ENCODE measurements at places on chromosomes 11 and 22.
A peak's percentile ranks its signal among the peaks of the same experiment; 100 is the strongest.

- no peak for DNase-seq
Measured at GRCh38 chr11:31652528-31652927, 143.0 kb downstream of the ELP4 start.

DNA sequence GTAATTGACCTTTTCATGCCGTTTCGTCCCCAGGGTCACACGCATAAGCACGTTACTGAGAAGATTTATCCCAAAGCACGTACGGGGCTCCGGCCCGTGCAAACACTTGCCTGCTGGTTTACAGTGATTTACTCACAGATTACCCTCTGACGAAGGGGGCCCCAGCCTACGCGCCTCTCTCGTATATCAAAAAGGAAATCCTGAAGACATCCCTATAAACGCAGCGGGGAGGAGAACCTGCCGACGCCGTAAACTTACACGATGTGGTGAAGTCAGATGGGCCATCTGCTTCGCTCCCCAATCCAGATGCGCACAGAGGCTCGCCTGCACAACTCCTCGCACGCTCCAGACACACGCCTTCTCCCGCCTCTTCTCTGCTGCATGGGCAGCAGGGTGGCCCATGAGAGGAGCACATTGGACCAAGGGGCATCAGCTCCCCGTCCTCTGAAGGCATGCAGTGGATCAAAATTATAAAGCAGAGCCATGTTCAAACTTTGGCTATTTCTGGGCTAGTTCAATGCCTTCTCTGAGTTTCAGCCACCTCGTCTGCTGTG is 123.6 kb downstream of the MN1 start:
- DNase-seq: no peak

DNA sequence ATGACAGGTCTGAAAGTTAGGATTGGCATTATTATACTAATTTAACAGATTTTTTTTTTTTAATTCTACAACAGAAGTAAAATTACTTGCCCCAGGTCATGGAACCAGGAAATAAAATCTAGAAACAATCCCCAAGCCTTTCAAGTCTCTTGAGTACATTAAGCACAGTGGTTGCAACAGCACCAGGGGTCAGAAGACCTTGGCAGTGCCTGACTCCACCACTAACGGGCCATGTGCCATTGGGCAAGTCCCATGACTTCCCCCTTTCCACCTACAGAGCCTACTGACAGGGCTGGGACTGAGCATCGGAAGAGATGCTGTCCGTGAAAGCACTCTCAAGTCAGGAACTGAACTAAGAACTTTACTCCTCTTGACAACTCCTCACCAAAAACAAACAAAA is 98.6 kb upstream of the AKIP1 start:
- no peak for DNase-seq

DNA sequence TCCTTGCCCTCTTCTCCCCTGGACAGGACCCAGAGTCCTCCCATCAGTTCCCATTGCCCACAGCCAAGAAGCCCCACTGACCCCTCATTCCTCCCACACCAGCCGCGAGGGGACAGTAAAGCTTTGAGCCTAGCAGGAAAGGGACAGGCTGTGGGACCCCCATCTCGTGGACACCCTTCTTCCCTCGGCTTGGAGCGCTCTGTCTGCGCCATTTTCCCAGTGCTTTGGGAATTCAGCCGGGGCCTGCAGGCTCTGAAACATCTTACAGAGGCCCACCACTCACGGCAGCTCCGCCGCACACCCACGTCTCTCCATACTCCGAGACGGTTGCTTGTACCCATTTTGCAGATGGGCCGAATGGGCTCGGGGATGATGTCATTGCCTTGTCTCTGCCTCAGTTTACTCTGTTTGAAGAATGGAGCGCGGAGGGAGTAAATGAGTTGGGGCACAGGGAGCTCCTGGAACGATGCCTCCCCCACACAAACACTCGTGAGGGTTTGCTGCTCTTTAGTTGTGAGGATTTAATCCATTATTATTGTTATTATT is 447.7 kb downstream of the TBC1D22A start:
- DNase-seq: peak; percentile 26

DNA sequence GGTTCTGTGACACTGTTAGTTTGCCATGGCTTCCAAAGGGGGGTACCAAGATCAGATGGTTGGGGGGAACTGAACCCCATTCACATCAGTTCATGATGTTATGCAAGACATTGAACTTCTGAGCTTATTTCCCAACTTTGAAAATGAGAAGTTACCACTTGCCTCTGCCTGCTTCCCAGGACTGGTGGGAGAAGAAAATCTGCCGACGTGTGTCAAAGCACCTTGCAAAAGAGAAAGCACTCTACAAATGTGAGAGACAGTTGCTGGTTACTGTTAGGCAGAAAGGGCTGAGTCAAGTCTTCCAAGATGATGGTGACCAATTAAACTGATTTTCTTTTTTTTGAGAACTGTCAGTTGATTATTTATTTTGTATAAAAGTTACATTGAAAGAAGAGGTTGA is 45.6 kb downstream of the SMCO4 start:
- DNase-seq: no peak

GRCh38 chr11:8828580-8829361 is 82.2 kb upstream of the AKIP1 start:
- peak; percentile 20 for DNase-seq

DNA sequence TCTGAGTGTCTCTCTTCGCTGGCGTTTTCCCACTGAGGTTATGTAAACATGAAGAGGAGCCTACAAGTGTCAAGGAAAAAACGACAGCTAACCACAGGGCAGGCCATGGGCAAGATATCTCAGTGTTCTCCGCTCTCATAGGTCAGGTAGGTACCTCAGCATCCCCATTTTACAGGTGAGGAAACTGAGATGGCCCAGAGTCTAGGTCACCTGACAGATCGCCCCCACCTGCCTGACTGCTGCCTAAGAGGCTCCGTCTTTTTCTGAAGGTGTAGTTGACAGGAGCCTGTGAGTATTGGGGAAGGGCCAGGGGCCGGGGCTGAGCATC is 847 bp upstream of the NDUFA6 start:
- DNase-seq: no peak

DNA sequence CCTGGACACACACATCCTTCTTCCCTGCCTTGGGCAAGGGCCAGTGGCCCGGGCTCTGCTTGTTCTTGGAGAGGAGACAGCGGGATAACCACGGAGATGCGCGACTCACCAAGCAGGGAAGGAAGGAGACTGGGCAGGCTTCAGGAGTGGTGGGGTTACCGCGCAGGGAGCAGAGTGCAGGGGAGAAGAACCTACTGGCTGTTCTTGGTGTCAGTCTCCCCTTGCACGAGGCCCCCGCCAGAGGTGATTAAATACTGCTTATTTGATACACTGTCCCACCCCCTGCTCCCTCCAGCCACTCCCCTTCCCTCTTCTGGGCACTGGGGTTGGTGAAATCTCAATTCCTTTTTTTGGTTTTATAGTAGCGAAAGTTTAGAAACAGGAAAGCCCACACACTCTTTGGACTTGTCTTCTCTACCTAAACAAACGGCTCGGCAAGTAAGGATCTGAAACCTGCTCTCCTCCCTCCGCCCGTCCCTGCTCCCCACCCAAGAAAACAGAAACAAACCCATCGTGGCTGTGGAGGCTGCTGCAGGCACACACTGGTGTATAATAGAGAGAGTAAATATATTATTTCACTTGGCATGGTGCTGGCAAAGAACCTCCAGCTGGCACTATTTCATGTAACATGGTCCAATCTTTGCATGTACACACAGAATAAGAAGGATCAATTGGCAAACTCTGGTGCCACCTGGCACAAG is 10.8 kb downstream of the LARGE2 start:
- DNase-seq: no peak

DNA sequence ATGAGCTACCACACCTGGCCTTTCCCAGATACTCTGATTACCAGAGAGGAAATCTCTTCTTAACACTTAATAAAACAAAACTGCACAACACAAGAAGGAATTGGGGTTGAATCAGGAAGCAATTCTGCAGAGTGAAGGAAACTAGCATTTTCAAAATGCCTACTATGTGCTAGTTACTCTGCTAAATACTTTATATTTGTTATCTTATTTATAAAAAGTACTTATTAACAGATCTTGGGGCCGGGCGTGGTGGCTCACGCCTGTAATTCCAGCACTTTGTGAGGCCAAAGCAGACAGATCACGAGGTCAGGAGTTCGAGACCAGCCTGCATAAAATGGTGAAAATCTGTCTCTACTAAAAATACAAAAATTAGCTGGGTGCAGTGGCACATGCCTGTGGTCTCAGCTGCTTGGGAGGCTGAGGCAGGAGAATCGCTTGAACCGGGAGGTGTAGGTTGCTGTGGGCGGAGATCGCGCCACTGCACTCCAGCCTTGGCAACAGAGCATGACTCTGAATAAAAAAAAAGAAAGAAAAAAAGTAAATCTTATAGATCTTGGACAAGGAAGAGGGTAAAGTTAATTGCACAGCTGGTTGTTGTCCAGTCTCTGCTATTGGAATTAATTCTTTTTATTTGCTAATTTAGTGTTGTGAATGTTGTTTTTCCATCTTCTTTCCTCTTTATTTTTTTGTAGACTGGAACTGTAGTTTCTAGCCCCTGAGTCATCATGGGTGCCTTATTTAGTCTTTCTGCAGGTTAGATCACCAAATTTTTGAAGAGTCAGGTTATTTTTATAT is 22.1 kb downstream of the TMEM135 start:
- no peak for DNase-seq

- DNase-seq: no peak
Measured at GRCh38 chr11:65741185-65741584, 20.6 kb upstream of the RNASEH2C start.

DNA sequence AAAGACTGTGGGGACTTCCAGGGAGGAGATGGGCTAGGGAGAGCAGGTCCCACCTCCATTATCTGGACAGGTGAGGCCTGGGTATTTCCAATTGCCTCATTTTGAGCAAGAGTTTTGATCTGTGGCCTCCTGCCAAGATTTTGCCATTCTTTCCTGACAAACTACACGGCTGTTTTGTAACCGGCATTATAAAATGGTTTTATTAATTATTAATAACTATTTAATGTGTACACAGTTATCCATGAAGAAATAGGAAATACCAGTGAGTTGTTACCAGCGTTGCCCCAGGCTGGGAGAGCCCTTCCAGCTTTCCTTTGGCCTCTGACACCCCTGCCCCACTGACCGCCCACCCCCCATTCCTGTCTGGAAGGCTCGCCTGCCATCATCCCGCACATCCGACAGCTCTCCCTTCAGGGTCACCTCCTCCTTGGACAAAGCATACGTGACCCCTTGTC is 14.9 kb upstream of the SEC14L3 start:
- DNase-seq: no peak

DNA sequence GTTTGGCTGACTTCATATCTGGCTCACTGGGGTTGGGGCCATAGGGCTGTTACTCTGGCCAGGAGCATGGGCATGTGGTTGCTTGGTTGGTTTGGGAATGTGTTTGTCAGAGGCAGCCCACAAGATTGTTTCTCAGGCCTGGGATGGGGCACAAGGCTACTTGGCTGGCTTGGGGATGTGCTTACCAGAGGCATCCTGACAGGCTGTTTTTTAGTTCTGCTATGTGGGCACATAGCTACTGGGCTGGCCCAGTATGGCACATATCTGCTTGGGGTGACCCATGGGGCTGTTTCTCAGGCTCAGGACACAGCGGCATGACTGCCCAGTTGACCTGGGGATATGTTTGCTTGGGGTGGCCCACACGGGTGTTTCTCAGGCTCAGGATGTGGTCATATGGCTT is 94.6 kb upstream of the PGR start:
- DNase-seq: no peak

DNA sequence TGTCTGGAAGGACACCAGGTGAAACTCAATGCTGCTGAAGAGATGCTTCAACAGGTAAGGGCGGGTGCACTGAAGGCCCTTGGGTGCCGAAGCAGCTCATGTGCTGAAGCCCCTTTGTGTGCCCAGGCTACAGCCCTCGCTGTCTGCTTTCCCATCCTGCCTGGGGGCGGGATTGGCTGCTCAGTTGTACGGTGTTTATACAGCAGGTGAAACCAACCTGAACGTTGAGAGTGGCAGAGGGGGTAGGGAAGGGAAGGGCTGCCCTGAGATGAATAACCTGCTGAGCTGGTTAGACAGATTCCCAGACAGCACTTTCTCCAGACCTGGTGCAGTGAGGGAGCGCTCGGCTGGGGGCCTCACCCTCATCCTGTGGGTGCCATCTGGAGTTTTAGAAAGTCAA is 75.7 kb downstream of the CYB5R2 start:
- DNase-seq: no peak

- DNase-seq: no peak
Measured at GRCh38 chr11:60625262-60625661, 74.2 kb upstream of the MS4A8 start.

GRCh38 chr22:50030297-50031188 is 18.0 kb upstream of the IL17REL start:
- DNase-seq: peak; percentile 91

All from activated CD8-positive, alpha-beta memory T cell treated with anti-CD3 and anti-CD28 coated beads, Interleukin-2, amount 50 U/mL, for 48 hours (primary cell).